ENCODE measurements at places on chromosomes 1 and 21. TPM values are rescaled to one million over a fixed set of nuclear protein-coding genes. Genes with fewer than 3 reads are reported as not detected.

The A3GALT2 gene
- polyA plus RNA-seq = not detected

The TINAGL1 gene
- 22.7 TPM for polyA plus RNA-seq

The TTC22 gene
- 2.0 TPM for polyA plus RNA-seq

The ZSWIM5 gene
- polyA plus RNA-seq = 25.8 TPM

The SMPDL3B gene
- not detected for polyA plus RNA-seq

The FCGR3A gene
- polyA plus RNA-seq = 103 TPM

The MYCL gene
- polyA plus RNA-seq = 0.24 TPM

The NGF gene
- polyA plus RNA-seq = 4.1 TPM

The C1orf185 gene
- not detected for polyA plus RNA-seq

The RERE gene
- 33.4 TPM for polyA plus RNA-seq

The GRIK1 gene
- polyA plus RNA-seq = 47.4 TPM

The BCAN gene
- 2.4 TPM for polyA plus RNA-seq

The TMEM51 gene
- 35.9 TPM for polyA plus RNA-seq

The CYP4A22 gene
- not detected for polyA plus RNA-seq

The RNU1-4 gene
- not detected for polyA plus RNA-seq

The ANKRD45 gene
- polyA plus RNA-seq = 0.74 TPM

The TCHH gene
- 0.32 TPM for polyA plus RNA-seq

The TIAM1 gene
- polyA plus RNA-seq = 20.8 TPM

Measured in adrenal gland (tissue), 19 donors.